ENCODE measurements at places on chromosomes 3 and 15.

DNA sequence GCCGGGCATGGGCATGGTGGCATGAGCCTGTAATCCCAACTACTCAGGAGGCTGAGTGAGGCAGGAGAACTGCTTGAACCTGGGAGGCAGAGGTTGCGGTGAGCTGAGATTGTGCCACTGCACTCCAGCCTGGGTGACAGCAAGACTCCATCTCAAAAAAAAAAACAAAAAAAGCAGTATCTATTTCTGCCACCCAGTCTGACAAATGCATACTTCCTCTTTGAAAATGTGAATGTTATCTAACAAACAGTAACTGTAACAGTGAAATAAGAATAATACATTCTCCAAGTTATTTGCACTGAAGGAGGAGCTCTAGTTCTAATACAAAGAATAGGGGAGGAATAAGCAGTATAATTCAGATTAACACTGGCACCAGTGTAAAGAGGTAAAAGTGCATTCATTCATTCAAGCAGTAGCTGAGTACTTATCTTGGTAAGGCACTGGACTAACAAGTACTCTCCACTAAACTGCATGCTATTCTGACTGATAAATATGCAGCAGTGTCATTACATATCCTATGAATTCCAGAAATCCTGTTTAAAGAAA is 12.9 kb downstream of the VPS13C start:
- DNase-seq: no peak

DNA sequence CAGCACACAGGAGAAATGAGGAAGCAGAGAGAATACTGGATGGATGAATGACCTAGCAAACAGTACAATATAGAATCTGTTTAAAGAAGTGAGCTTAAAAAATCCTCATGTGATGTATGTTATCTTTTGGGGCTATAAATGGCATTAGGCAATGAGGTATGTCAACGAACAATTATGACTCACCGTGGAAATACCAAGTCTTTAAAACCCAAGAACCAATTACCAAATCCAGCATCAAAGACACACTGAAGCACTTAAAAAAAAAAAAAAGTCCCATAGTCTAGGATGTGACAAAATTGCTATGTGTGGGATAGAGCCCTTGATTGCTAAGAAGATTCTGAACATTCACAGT is 36.3 kb upstream of the HERC1 start:
- DNase-seq: no peak

- no peak for DNase-seq
Observed at GRCh38 chr3:171718493-171719185, 91.6 kb downstream of the PLD1 start.

- no peak for DNase-seq
Observed at GRCh38 chr3:63934041-63934866, 22.1 kb upstream of the SCAANT1 start.

DNA sequence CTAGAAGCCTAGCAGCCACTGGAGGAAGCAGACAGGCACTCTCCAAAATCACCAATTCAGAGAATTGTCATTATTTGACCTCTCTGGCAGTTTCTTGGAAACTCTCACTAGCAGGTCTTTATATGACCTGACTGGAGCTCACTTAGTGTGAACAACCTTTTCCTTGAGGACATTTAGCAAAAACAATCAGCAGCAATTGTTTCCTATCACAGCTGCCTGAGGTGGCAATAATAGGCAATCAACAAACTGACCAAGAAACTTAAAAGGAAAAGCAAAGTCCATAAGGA is 162.4 kb upstream of the STT3B start:
- no peak for DNase-seq

- no peak for DNase-seq
Observed at GRCh38 chr3:192054881-192055280, 593.9 kb downstream of the PYDC2 start.

GRCh38 chr3:178777718-178778411 is 241.6 kb downstream of the KCNMB2 start:
- DNase-seq: no peak

- no peak for DNase-seq
Observed at GRCh38 chr15:39204031-39204430, 376.8 kb upstream of the THBS1 start.

DNA sequence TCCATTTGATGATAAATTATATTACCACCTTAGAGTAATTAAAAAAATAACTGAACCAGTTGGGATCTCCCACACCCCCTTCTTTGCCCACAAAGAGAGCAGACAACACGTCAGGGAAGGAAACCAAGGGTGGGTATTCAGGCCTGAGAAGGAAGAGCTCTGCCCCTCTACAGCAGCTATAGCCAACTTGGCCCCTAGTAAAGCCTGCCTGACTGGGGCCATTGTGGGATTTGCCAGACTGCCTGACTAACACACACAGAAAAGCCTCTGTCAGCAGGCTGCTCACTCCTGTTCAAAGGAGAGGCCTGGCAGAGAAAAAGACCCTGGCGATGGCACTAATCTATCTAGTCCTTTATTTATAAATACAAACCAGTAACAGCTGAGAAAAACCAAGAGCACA is 41.4 kb downstream of the ATP8B4 start:
- DNase-seq: peak; percentile 60

- DNase-seq: no peak
Observed at GRCh38 chr3:87246662-87247429, 19.7 kb downstream of the CHMP2B start.

DNA sequence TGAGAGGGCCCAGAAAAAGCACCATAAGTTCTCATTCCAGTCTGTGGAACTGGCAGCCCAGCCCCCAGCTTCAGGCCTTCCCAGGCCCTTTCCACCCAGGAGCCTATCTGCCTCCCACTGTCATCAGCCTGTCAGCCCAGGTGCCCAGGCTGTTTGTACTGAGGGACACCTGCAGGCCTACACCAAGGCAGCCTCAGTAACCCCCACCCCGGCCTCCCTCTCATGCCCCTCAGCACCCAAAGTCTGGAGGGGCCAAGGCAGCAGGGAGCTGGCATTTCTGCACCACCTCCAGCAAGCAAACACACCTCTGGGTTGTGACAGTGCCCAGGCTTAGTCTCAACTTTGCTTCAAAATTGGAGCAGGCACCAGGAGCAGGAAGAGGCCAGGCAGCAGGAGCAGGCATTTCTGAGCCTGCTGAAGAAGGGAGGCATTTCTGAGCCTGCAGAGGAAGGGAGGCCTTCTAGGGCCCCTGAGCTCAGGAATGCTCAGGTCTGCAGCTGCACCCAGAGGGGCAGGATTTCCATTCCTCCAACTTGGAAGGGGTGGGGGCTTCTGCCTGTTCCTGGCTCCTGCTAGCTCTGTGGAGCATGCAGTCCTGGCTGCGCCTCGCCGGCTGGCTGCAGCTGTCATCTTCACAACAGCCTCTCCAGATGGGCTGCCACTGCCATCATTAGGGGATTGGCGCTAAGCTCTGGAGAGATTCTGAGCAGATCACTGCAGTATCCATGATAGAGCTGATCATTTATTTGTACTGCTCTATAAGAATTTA is 396.1 kb downstream of the UNC13C start:
- no peak for DNase-seq

DNA sequence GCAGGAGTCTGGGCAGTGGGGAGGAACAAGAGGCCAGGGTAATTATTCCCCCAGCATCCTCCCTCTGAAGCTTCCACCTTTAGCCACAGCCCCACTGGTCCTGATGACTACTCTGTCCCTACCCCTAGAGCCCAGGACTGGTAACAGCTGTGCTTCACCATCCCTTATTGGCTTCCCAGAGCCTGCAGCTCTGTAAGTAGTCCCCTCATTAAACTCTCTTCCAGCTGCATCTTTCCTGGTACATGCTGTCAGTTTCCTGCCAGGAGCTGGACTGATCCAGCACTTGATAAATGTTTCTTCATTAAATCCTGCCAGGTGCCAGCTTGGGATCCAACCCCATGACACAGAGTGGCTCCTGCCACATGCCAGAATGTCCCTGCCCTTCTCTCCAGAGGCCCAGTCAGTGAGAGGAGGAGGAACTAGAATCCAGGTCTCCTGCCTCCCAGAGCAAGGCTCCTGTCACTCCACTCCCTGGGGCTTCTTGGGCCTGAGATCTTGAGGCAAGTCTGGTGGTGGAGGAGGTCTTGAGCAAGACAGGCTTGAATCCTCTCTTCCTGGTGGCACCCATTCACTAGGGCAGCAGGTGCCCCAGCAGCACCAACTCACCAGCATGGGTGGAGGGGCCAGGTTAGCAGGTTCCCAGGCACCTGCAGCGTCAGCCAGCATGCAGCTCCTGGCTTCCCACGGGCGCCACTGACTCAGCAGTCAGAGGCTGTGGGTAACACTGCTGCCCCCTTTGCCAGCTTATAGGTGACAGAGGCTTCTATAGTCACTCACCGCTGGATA is 27.6 kb downstream of the FBXW12 start:
- no peak for DNase-seq

- no peak for DNase-seq
Observed at GRCh38 chr3:175620532-175620931, 761.4 kb downstream of the NAALADL2 start.

DNA sequence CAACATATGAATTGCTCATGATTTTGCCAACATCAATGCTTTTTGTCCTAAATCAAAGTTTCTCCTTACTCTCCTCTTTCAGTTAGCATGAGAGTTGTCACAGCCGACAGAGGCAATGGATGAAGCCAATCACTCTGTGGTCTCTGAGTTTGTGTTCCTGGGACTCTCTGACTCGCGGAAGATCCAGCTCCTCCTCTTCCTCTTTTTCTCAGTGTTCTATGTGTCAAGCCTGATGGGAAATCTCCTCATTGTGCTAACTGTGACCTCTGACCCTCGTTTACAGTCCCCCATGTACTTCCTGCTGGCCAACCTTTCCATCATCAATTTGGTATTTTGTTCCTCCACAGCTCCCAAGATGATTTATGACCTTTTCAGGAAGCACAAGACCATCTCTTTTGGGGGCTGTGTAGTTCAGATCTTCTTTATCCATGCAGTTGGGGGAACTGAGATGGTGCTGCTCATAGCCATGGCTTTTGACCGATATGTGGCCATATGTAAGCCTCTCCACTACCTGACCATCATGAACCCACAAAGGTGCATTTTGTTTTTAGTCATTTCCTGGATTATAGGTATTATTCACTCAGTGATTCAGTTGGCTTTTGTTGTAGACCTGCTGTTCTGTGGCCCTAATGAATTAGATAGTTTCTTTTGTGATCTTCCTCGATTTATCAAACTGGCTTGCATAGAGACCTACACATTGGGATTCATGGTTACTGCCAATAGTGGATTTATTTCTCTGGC is 2.5 kb downstream of the OR4F6 start:
- no peak for DNase-seq

- DNase-seq: no peak
Observed at GRCh38 chr15:57578288-57578900, 13.3 kb upstream of the MYZAP start.

DNA sequence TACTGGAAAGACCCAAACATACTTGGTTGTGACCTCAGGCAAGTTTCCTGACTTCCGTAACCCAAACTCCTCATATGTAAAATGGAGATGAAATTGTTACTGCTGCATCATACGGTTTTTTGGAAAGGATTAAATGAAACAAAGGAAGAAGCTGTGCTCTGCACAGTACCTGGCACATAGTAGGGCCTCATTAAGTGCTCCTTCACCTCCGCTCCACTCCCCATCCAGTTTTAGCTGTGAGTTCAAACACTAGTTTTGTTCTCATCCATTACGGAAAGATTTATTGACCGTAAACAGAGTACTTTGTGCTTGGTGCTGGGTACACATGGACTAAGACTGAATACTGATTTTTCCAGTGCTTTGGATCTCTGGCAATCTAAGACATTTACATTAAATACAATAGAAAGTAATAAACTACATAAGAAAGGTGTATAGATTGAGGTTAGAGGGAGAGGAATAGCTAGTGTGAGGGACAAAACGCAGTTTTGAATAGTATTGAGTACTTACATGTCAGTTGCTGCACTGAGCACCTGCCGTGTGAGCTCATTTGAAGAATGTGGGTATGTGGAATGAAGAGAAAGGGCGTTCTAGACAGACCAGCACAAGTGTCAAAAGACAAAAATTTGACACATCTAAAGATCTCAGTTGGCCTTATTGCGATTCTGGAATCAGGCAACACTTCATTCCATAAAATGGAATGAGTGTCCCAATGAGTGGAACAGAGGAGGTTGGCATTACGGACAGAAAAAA is 594 bp upstream of the ICE2 start:
- no peak for DNase-seq

DNA sequence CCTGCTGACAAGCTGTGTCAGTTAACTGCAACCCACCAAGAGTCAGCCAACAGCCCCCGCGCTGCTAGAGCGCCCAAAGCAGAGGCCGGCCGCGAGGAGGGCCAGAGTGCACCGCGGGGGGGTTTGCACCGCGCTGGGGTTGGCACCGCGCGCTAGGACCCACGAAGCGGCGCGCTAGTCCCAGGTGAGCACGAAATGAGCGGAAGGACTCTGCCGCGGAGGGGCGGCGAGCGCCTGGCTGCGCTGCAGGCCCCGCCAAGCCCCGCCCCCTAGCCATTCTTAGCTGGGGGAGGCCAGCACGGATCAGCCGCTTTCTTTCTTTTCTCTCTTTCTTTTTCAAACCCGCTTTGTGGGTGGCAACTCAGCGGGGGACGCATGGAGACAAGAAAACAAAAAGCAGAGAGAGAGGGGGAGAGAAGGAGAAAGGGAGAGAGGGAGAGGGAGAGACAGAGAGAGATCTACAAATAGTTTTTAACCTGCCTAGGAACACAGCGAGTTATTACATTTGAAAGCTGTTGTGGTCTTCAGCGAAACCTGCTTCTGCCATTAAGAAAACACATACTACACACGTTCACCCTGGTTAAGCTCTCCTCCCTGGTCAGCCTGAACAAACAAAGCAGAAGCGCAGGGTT is 6.9 kb upstream of the FOXB1 start:
- no peak for DNase-seq

GRCh38 chr3:46091741-46092701 is 64.7 kb upstream of the XCR1 start:
- DNase-seq: no peak

DNA sequence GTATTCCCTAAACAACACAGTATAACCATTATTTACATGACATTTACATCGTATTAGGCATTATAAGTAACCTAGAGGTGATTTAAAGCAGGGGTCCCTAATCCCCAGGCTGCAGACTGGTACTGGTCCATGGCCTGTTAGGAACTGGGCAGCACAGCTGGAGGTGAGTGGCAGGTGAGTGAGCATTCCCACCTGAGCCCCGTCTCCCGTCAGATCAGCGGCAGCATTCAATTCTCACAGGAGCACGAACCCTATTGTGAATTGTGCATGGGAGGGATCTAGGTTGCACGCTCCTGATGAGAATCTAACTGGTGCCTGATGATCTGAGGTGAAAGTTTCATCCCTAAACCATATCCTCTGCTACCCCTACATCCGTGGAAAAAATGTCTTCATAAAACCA is 138.2 kb downstream of the ATP10A start:
- no peak for DNase-seq

- DNase-seq: no peak
Observed at GRCh38 chr3:42056840-42057239, 34.3 kb upstream of the TRAK1 start.

GRCh38 chr15:29123991-29124390 is 145.6 kb downstream of the NSMCE3 start:
- DNase-seq: no peak

- no peak for DNase-seq
Observed at GRCh38 chr3:110378481-110378880, 693.1 kb upstream of the NECTIN3 start.
